ENCODE measurements at places on chromosomes 13 and 19.

DNA sequence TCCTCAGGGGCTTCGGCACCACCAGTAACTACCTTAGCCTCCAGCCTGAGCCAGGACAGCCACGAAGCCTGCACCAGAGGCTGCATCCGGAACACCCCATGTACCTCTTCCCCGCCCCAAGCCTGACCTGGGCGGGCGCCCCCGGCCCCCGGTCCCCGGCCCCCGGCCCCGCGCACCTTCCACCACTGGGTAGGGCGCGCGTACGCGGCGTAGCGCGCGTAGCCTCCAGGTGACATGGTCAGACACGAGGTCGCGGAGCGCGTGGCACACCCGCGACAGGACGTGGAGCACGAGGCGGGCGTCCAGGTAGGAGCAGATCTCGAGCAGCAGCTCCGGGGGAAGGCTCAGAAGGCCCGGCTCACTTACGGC lies 450 bp downstream of the FBXW9 start:
- no peak for DNase-seq

DNA sequence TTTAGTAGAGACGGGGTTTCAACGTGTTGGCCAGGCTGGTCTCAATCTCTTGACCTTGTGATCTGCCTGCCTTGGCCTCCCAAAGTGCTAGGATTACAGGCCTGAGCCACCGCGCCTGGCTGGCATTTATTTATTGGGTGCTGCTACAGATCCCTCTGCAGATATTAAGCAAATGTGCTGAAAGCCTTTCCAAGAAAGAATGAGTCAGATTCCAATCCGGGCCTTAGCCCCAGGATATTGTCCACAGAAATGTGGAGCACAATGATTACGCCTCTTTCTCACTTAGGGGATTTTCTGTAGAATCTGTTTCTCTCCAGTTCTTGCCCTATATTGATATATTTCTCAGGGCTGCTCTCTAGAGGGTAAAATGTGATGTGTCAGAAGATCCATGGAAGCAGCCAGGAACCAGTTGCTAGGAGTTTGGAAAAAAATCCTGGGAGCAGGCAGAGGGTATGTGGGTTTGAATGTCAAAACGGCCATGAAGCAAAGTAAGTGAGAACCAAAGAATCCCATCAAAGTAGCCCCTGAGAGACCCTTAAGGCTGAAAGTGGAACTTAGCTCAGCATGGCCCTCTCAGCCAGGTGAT lies 24.8 kb upstream of the IGFL4 start:
- peak; percentile 38 for DNase-seq

GRCh38 chr13:35332134-35332533 lies 144.4 kb downstream of the MAB21L1 start:
- DNase-seq: no peak

- DNase-seq: no peak
Observed at GRCh38 chr13:111095031-111095840, 19.9 kb upstream of the ARHGEF7 start.

- DNase-seq: peak; percentile 63
Observed at GRCh38 chr19:54448040-54448773, 792 bp upstream of the LENG8 start.

GRCh38 chr13:87444135-87444534 lies 227.0 kb upstream of the SLITRK5 start:
- DNase-seq: no peak

DNA sequence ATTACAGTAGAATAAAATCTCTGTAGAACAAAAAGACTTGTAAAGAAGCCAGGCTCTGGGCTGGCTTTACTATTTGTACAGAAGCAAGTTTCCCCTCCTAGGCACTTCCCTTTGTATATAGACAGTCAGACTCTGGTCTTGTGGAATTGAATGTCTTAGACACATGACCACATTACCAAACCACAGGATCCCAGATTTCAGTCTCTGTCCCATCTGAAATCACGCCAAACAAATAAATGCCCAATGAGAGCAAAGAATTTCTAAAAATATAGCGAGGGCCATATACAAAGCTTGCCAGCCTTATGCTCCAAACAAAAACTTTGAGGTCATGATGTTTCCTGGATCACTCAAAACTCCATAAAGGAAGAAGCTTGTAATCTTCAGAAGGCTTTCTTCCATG lies 23.9 kb downstream of the CCDC70 start:
- no peak for DNase-seq

GRCh38 chr13:91247768-91248167 lies 99.7 kb upstream of the MIR17HG start:
- DNase-seq: no peak

DNA sequence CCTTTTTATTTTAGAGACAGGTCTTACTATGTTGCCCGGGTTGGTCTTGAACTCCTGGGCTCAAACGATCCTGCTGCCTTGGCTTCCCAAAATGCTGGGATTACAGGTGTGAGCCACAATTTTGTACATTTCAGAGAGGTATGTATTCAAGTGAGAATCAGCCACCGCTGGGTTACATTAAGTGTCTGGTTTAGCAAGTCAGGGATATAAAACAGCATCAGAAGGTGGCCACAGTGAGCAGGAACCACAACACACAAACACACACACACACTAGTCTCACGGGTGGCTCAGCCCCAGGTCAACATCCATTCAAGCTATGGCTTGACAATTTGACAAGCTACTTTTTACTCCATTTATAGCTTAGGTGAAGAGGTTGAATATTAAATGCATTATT lies 20.2 kb downstream of the KLK5 start:
- DNase-seq: no peak

- no peak for DNase-seq
Observed at GRCh38 chr19:13137290-13137794, 12.8 kb downstream of the STX10 start.

- no peak for DNase-seq
Observed at GRCh38 chr19:45881082-45881908, 4.6 kb downstream of the IRF2BP1 start.

DNA sequence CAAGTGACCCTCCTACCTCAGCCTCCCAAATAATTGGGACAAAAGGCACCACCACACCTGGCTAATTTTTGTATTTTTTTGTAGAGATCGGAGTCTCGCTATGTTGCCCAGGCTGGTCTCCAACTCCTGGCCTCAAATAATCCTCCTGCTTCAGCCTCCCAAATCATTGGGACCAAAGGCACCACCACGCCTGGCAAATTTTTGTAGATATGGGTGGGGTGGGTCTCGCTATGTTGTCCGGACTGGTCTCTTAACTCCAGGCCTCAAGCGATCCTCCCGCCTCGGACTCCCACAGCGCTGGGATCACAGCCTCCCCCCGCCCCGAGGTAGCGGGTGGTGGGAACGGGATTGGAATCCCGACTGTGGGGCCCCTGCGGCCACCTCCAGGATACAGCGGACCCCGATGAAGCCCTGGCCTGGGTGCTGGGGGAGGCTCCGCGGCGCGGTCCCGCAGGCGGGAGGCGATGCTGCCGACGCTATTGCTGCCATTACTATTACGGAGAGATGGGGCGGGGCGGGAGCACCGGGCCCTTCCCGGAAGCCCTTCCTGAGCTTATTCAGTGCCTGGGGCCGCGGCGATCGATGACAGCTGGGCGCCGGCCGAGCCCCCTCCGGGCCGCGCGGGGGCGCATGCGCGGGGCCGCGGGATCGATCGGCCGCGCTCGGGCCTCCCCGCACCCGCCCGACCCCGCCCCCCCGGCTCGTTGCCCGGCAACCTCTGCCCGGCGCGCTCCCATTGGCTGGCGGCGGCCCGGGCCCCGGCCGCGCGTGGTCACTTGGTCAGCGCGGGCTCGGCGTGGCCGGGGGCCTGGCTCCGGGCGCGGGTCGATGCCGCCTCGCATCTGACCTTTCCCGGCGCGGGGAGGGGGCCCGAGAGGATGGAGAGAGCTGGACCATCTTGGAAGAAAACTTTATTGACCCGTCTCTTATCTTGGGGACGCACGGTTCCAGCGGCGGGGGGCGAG lies 27.9 kb upstream of the ONECUT3 start:
- peak; percentile 58 for DNase-seq

GRCh38 chr19:35533822-35534392 lies 651 bp downstream of the GAPDHS start:
- DNase-seq: no peak

- no peak for DNase-seq
Observed at GRCh38 chr19:45117167-45117594, 24.2 kb downstream of the PPP1R37 start.

DNA sequence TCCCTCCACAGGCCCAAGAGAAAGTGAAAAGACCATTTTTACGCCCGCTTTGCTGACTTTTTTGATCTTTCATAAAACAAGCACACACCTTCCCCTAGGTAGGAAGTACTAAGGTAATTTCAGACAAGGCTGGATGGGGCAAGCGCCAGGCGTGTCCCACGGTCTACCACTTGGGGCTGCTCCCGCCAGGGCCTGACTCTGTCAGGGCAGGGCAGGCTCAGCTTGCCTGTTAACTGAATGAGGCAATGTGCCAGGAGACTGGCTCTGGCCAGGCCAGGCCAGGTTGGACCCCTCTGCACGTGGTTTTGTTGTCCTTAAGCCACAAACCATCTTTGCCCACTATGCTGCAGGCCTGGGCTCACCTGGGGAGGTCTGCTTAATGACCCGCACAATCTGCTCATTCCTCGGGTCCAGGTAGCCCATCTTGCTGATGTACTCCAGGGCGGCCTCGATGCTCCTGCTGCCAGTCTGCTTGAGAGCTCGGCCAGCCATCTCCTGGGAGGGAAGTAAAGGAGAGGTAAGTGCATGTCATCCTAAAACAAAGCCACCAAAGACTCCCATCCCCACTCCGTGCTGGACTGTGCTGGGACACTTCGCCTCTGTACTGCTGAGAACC lies 70.4 kb downstream of the LATS2 start:
- no peak for DNase-seq

DNA sequence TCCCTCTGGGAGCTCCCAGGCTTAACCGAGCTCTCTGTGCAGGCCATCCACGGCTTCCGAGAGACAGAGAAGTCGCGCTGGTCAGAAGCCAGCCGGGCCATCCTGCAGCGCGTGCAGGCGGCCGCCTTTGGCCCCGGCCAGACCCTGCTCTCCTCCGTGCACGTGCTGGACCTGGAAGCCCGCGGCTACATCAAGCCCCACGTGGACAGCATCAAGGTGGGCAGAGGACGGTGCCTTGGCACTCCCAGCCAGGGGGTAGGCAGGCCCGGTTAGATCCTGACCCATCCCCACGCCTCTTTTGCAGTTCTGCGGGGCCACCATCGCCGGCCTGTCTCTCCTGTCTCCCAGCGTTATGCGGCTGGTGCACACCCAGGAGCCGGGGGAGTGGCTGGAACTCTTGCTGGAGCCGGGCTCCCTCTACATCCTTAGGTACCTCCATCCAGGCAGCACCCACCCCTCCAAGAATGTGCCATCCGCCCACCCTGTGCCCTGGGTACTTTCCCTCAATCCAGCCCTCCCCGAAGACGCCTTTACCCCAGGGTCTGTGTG lies 1.5 kb downstream of the PSPN start:
- no peak for DNase-seq

- DNase-seq: no peak
Observed at GRCh38 chr13:45700971-45701900, 884 bp upstream of the CBY2 start.

GRCh38 chr13:104105418-104106355 lies 1039.5 kb upstream of the SLC10A2 start:
- DNase-seq: no peak

DNA sequence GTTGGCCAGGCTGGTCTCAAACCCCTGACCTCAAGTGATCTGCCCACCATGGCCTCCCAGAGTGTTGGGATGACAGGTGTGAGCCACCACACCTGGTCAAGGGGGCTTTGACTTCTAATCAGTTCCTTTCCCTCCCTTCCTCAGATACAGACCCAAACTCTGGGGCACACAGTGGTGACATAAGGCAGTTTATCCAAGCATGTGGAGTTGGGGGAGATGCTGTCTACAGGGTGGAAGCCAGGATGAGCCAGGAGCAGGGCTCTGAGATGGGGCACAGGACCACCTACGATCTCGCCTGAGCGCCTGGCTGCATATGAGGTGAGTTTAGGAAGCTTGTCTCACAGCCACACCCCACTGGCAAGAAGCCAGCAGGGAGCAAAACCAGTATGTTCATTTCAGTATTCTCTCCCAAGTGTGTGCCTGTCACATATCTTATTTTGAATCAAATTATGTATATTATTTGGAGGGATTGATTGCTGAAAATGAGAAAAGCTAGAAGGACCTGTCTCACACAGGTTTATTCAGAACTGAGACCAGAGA lies 67.7 kb downstream of the KCTD15 start:
- no peak for DNase-seq

DNA sequence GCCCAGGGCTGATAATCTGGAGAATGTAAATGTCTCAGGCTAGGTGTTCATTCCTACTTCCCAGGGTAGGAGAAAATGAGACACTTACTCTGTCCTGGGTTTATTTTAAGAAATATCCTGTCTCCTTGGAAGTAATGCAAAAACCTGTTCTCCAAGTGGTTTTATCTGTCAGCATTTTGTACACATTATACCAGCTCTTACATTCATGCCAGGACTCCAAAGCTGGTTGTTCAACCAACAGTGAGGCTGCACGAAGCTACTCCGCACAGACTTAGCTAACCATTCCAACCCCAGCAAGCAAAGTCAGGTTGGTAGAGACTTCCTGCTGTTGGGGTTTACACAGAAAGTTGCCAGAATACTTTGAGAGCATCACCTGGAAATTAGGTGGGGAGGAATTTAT lies 55.6 kb downstream of the SLC7A1 start:
- DNase-seq: no peak

- no peak for DNase-seq
Observed at GRCh38 chr13:66378894-66379293, 851.2 kb downstream of the PCDH9 start.

DNA sequence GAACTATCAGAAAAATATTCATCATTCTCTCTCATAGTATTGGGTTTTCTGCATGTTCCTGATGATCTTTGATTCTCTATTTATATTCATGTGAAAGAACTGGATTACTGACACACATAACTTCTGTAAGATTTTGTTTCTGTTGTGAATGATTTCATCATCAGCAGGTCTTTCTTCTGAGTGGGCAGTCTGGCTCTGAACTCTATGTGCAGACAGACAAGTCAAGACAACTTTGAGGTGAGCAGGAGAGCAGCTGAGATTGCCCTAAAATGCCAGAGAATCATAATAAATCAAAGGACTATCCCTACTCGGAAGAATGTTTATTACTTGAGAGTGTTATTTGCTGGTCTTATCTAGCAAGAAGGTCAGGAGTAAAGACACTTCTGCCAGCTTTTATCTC lies 652.1 kb upstream of the GPC6 start:
- no peak for DNase-seq

- no peak for DNase-seq
Observed at GRCh38 chr13:91891141-91891540, 492.7 kb downstream of the GPC5 start.

GRCh38 chr13:47628666-47629065 lies 372.4 kb downstream of the SUCLA2 start:
- DNase-seq: peak; percentile 83

DNA sequence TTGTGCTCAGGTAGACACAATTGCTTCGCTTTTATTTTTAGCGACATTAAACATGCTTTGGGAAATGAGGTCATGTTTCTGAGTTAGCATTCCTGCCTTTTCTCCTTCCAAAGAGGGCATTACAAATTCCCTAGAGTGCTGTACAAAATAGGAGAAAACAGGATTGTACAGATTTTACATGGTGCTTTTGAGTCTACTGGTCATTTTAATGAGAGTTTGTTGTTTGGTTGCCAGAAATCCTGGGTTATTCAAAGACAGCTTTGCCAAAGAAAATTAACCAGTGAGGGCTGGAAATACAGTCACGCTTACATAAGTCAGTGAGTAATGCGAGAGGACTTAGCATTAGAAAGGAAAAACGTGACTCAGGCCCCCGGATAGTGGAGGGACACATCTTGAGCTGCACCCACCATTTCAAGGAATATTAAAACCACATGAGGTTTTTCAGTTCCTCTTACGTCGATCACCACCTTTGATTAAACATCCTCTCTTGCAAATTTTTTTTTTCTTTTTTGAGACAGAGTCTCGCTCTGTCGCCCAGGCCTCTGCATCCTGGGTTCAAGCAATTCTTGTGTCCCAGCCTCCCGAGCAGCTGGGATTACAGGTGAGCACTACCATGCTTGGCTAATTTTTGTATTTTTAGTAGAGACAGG lies 55.4 kb downstream of the SACS start:
- DNase-seq: peak; percentile 100

All from fibroblast of skin of right biceps (primary cell).